ENCODE measurements at places on chromosomes 12 and 14. TPM values are rescaled to one million over a fixed set of nuclear protein-coding genes. Genes with fewer than 3 reads are reported as not detected.

SUDS3 gene
- total RNA-seq = 31.1 TPM

GPR137C gene
- total RNA-seq = 0.33 TPM

MAP4K5 gene
- 44.9 TPM for total RNA-seq

EIF2S3B gene
- total RNA-seq = 1.2 TPM

GALNT9 gene
- total RNA-seq = not detected

GLIPR1L1 gene
- total RNA-seq = not detected

CIT gene
- 4.6 TPM for total RNA-seq

RIMBP2 gene
- total RNA-seq = 1.3 TPM

OTUB2 gene
- 0.37 TPM for total RNA-seq

KRT79 gene
- not detected for total RNA-seq

COPS7A gene
- 46.0 TPM for total RNA-seq

PPM1A gene
- 45.3 TPM for total RNA-seq

ZNF140 gene
- total RNA-seq = 11.2 TPM

SOCS2 gene
- 30.0 TPM for total RNA-seq

LHX5 gene
- not detected for total RNA-seq

TEAD4 gene
- total RNA-seq = 35.3 TPM

SERPINA4 gene
- total RNA-seq = not detected

RNASE4 gene
- 44.3 TPM for total RNA-seq

VWF gene
- total RNA-seq = 375 TPM

SMIM41 gene
- total RNA-seq = not detected

HOTAIR gene
- total RNA-seq = 4.8 TPM

All from posterior vena cava (tissue), 2 donors.